Ureter (tissue), 1 donor: ENCODE measurements at places on chromosomes 6 and 20.

- no peak for DNase-seq
Observed at GRCh38 chr6:33683051-33683571, 28.4 kb downstream of the UQCC2 start.

GRCh38 chr6:97133067-97133466, 149.9 kb downstream of the MMS22L start:
- no peak for DNase-seq

- DNase-seq: no peak
Observed at GRCh38 chr6:62286470-62286843, 432 bp upstream of the KHDRBS2 start.

GRCh38 chr6:97097068-97098047, 172.8 kb downstream of the KLHL32 start:
- DNase-seq: no peak

DNA sequence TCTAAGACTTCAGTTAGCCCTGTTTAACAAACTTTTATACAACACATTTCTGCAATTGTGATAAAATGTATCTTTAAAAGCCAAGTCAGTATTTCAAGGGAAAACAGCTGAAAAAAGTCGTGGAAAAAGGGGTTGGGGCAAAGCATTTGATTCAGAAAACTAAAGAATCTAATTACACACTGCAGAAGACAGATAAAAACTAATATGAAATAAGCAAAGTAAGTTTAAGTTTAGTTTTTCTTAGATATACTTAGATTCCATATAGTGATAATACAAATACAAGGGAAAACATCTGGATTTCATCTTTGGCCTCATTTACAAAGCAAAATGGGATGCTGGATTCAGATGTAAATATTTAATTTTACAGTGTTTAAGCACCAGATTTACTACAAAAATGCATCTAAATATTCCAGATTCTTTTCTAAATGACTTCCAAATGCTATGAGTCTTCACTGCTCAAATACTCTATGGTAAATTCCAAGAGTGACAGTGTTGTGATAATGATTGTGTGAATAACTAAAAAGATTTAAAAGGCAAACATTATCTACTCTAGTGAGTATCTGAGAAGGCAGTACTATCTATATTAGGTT, 1.5 kb upstream of the ADNP start:
- DNase-seq: no peak

- no peak for DNase-seq
Observed at GRCh38 chr6:148086843-148087242, 255.8 kb upstream of the SASH1 start.

DNA sequence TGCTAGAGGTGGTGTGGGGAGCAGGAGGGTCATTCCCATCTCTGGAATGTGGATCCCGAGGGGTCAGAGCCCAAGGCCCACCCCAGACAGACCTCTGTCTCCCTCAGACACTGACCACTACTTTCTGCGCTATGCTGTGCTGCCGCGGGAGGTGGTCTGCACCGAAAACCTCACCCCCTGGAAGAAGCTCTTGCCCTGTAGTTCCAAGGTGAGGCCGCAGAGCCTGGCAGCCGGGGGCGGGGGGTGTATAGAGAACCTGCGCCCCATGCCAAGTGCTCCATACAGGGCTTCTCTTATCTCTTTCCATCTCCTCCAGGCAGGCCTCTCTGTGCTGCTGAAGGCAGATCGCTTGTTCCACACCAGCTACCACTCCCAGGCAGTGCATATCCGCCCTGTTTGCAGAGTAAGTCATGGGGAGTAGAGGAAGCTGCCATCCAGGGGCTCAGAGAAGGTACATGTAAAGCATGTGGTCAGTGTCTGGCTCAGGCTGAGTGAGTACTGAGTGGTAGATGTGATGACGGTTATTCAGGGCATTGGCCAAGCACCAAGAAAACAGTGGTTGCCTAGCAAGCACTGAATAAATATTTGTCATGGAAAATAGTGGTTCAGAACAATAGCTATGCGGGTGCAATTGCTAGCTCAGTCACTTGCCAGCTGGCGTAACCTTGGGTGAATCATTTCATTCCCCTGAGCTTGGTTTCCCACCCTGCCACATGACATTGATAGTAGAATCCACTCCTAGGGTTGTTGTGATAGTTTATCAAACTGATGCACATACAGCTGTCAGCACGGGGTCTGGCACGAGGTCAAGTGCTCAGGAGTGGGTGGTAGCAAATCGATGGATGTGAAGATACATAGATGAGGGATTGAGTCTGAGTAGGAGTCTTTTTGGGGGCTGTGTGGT, 3.5 kb downstream of the PIGT start:
- no peak for DNase-seq
